ENCODE measurements at places on chromosomes 11 and 22.

GRCh38 chr11:34909955-34910354, 6.2 kb downstream of the APIP start:
- DNase-seq: no peak

DNA sequence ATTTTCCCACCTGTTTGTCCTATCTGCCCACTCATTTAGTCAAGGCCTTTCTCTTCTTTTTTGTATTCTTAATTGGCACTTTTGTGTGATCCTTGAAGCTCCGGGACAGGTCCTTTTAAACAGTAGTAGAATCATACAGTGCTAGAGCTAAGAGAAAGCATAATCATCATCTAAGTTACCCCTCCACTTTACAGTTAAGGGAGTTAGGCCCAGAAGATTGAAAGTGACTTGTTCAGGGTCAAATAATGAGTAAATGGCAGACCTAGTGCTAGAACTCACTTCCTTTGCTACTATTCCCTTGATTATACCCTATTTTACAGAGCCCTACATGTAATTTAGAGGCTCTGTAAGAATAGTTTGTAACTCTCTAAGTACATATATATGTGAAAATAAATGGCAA, 2.5 kb downstream of the USP47 start:
- no peak for DNase-seq

GRCh38 chr22:46947516-46948257, 185.2 kb downstream of the TBC1D22A start:
- no peak for DNase-seq

DNA sequence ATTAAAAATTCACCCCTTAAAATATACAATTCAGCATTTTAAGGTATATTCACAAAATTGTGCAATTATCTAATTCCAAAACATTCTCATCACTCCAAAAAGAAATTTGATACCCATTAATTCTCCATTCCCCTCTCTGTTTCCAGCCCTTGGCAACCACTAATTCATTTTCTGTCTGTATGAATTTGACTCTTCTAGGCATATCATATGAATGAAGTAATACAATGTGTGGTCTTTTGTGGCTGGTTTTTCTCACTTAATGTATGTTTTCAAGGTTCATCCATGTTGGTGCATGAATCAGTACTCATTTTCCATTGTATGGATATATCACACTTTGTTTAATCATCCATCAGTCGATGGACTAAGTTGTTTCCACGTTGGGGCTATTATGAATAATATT, 29.0 kb upstream of the ACCSL start:
- DNase-seq: no peak

GRCh38 chr11:65700399-65700798, 11.7 kb upstream of the KAT5 start:
- DNase-seq: no peak

DNA sequence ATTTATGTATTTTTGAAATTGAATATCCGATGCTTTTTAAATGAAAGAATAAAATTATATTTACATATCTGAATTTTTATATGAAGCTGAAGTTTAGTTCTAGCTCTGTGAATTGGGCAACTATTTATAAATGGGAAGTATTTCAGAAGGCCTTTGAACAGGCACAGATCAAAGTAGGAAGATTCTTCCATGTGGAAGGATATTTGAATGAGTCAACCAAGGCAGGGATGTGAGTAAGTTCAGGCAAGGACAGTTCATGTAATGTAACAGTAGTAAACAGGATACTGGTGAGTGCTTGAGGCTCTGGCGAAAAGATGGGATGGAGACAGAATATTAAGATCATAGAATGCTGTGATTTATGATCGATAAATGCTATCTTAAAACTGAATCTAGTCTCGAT, 417.8 kb upstream of the CCDC179 start:
- no peak for DNase-seq

Data from right atrium auricular region (tissue), 2 donors.